Activated CD4-positive, CD25-positive, alpha-beta regulatory T cell treated with anti-CD3 and anti-CD28 coated beads, Interleukin-2, amount 50 U/mL, for 16 hours (primary cell): ENCODE measurements at places on chromosomes 7 and 10.

- no peak for DNase-seq
Measured at GRCh38 chr7:106652092-106652491, 8.9 kb downstream of the CCDC71L start.

DNA sequence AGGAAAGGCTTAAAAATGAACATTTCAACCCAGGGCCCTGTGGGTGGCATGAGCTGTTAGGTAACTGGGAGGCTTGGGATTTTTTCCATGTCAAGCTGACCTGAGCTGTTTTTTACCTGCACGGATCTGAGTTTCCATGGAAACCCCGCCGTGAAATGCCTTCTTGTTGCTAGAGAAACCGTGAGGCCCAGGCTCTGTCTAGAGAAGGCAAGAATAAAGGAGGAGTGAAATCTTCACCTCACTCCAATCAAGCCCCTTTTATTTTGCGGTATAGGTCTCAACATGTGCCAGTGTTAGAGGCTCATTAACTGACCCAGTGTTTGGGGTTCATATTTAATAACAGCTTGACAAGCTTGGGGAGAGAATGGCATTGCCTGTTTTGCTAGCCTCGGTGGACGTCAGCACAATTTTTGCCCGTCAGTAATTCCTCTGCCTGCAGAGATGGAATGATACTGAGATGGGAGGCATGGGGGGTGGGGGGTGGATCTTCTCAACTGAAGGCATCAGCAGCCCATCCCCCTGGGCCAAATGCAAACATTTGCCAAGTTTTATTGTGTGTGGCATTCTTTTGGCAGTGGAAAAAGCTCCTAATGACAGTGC, 48.9 kb upstream of the PDCD4 start:
- no peak for DNase-seq

- no peak for DNase-seq
Measured at GRCh38 chr10:79984851-79985250, 35.9 kb upstream of the SFTPD start.

- DNase-seq, result no peak
Measured at GRCh38 chr10:131119626-131120355, 191.7 kb downstream of the TCERG1L start.

- no peak for DNase-seq
Measured at GRCh38 chr7:13165854-13166253, 478.4 kb downstream of the ARL4A start.

DNA sequence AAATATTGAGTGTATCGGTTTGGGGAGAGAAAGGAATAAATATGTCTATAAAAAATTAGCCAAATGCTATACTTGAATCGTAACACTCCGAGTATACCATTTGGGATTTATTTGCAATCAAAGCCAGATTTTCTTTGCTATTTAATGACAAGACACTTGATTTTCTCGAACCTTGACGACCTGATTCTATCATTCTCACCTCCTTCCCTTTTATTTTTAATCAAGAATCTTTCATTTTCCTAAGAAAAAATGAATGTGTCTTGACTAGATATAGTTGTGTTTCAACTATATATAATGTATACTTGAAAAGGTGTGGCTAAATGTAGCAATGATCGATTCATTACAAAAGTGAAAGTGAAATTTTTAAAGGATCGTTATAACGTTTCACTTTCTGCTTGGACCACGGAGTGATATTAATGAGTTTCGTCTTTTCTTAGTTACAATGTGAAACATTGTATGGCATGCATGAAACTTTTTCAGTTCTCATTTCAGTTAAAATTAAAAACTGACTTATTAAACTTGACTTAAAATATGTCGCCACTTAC, 562 bp downstream of the NUB1 start:
- no peak for DNase-seq

DNA sequence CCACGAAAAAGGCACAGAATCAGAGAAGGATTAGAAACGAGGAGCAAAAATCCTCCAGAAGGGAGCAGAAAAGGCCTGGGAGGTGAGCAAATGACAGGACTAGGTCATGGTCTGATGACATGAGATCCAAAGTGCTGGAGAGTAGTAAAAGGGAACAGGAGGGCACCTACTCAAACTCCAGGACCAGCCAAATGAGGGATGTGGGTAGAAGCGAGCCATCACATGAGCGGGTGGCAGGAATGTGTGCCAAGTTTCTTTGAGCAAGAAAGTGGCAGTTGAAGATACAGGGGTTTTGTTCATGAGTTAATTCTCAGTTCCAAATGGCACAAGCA, 112.6 kb downstream of the RNF32 start:
- no peak for DNase-seq

GRCh38 chr7:151699147-151699927, 177.6 kb downstream of the PRKAG2 start:
- DNase-seq, result no peak

DNA sequence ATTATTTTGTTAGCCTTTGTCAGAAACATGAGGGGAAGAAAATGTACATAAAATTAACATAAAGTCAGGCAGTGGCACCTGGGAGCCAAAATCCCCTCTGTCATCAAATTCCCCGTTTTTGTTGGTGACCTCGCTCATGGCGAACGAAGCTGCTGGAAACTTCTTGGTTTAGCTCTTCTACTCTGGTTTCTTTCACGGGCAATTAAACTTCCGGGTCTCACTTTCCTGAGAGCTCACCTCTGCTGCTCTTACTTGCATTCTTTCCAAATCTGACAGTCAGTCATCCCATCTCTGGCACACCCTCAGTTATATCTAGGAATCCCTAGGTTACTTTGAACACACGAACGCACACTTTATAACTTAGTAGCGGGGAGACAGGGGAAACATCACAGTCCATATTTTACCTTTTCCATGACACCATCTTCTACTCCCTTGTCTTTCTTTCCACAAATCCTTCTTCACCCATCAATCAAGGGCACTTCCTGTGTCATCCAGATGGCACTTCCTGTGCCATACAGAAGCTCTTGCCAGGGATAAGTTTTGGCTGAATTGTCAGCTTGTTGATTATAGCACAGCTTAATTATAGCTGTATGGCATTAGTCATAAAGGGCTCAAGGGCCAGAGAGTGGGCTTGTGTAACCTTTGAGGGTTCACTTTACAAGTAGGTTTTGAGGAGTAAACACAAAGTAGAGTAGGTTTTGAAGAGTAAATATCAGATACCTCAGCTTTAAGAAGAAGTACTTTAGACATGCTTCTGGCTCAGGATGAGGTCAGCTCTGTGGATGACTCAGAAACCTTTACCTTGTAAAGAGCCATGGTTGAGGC, 105.1 kb downstream of the GATA3 start:
- DNase-seq, result no peak

- DNase-seq, result no peak
Measured at GRCh38 chr7:117780832-117781231, 92.4 kb downstream of the CTTNBP2 start.

DNA sequence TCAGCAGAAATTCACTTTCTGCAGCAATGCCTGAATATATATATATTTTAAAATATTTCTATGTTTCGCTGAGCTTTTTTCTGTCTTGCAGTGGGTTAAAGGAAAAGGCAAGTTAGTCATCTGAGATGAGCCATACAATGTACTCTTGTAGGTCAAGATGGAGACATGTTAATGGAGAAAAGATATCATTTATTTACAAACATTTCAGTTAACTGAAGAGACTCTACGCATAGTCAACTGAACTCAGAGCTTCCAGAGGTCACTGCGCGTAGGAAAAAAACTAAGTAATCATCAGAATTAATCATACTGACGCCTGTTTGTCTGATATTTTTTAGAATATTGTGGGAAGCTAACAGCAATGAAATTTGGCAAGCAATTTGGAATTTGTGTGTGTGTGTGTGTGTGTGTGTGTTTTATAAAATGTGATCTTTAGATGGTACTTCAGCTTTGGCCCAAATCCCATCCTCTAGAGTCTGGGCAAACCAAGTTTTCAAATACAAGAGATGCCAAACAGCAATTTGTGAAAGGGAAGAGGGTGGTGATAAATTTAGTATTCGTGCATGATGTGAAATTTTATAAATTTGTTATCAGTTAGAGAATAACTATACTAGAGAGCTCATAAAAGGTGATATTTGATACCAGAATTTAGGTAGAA, 193.9 kb upstream of the AGR3 start:
- DNase-seq, result no peak

GRCh38 chr10:12950583-12951128, 50.9 kb downstream of the CCDC3 start:
- DNase-seq, result no peak

DNA sequence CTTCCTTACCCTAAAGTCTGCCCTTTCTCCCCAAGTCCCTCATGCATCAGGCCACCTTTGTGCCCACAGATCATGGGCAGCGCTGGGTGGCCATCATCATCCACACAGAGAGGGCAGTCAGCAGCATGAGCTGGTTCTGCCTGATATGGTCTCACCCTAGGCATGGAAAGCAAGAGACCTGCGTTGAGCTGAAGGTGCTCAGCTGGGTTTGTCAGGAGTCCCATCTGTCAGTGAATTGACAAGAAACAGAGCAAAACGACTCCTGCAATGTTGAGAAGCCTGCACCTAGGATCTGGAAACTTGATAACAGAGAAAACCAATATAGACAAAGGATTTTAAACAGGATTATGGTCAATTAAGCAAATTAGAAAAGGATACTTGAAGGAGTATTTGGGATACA, 242.7 kb upstream of the PRSS1 start:
- no peak for DNase-seq

DNA sequence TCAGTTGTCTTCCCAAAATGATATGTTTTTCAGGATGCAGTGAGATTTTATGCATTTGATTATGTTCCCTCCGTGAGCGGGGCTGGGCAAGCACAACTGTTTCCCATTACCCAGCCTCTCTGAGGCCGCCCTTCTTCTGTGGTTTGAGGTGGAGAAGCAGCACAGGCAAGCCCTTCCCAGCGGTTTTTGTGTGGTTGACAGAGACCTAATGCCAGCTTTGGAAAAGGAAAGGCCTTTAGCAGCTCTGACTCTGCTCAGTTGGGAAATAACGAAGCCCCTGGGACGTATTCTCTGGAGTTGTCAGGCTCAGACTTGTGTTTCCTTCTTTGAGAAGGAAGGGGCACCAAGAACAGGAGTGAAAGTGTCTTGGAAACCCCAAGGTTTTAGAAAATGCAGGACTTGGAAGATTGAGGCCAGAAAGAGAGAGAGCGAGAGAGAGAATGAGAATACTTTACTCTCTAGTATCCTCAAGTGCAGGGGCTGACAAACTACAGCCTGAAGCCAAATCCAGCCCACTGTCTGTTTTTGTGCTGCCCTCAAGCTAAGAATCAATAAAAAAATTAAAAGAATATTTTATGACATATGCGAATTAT, 20.6 kb upstream of the PDCD4 start:
- no peak for DNase-seq

DNA sequence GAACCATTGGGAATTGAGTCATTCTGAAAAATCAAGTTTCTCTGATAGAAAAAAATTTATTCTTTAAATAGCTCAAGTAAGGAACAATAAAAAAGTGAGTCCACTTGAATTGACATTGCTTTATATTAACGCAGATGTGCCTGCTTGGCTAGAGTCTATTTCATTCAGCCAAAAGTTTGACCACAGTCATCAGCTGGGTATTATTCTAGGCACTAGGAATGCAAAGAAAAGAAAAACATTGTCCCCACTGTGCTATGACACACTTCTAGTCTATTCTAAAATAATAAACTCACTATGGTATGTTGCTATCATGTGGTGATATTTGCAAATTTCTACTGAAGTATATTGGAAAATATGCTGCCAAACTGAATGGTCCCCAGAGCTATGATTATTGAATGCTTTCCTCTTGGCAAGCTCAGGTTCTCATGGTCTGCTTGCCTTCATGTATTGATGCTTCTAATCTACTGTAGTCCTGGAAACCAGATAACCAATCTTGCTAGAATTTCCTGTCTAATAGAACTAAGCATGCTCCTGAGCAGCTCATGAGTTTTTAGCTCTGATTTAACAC, 8.3 kb downstream of the SFRP4 start:
- no peak for DNase-seq

GRCh38 chr10:4947635-4948596, 15.3 kb upstream of the AKR1C1 start:
- DNase-seq, result no peak

DNA sequence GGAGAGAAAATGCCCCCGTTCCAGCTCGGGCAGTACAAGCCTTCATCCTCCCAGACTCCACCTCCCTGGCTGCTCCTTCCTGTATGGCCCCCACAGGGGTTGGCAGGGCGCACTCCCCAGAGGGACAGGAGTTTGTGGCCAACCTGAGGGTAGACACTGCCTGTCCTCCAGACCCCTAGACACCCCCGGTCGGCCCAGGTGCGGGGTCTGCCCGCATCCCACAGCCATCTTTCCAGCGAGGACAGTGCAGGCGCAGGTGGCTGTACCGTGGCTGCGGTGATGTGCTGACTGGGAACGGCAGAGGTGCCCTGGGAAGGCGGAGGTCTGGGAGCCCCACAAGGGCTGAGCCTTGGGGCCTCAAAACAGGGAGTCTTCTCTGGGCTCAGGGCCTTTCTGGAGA, 81.5 kb downstream of the LHPP start:
- DNase-seq, result no peak

DNA sequence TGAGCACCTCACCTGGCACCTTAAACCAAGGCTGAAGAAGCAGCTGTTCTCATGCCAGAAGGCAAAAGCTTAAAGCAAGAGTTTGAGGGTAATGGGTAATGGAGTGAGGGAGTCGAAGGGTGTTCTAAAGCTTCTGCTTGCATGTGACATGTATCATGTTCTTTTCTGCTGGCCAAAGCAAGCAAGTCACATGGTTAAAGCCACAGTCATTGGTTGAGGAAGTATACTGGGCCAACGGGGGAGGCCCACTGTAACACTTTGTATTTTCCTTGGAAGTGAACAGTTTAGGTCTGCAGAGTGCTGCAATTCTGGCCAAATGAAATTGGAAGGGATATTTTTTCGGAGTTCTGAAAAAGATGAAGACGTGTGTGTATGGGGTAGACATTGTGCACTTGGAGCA, 75.7 kb downstream of the REEP3 start:
- DNase-seq, result no peak

- no peak for DNase-seq
Measured at GRCh38 chr10:71799608-71800453, 26.5 kb upstream of the VSIR start.

- no peak for DNase-seq
Measured at GRCh38 chr7:155935005-155935557, 122.8 kb upstream of the SHH start.

DNA sequence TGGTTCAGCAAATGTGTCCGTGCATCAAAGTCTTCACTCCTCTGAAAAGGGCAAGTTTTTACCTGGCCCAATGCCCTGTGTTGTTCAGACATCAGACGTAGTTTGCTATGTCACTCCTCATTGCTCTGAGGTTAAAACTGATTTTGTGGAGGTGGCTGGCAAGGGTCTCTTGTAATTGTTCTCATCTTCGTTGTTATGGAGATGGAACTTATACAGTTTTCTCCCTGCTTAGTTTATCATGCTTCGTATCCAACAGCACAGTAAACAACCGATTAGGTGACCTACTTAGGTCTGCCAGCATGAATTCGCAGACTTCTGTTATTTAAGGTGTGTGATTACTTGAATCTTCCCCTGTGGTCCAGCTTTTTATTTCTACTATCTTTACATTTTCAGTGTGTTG, 274.1 kb upstream of the SMIM30 start:
- DNase-seq, result no peak
